ENCODE measurements at places on chromosomes 12 and 14.

- no peak for DNase-seq
Measured at GRCh38 chr14:34835312-34835711, 39.8 kb downstream of the BAZ1A start.

GRCh38 chr12:49707812-49708147 is 575 bp upstream of the FMNL3 start:
- no peak for DNase-seq

GRCh38 chr14:47585447-47585846 is 90.0 kb downstream of the MDGA2 start:
- DNase-seq = no peak

GRCh38 chr12:104453133-104453532 is 3.6 kb upstream of the CHST11 start:
- DNase-seq = no peak

- DNase-seq = no peak
Measured at GRCh38 chr14:68857516-68858070, 64.7 kb upstream of the ZFP36L1 start.

GRCh38 chr12:19431407-19432308 is 7.6 kb upstream of the AEBP2 start:
- DNase-seq = no peak

DNA sequence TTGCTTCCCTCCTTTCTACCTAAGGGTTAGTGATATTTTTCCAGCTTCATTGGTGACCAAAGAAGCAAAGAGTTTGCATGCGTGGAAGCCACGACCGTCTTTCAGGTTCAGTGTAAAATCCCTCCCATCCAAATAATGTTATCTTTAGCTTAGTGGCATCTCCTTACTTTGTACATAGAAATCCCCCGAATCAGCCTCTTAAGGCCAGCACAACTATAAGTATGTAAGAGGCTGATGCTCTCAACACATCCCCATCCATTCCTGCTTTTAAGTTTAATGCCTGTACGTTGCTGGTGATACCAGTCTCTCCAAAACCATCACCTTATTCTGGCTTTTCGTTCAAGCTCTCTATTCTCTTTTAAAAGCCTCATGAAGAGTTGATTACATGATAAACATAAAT is 14.6 kb downstream of the CDKN1B start:
- DNase-seq = no peak

DNA sequence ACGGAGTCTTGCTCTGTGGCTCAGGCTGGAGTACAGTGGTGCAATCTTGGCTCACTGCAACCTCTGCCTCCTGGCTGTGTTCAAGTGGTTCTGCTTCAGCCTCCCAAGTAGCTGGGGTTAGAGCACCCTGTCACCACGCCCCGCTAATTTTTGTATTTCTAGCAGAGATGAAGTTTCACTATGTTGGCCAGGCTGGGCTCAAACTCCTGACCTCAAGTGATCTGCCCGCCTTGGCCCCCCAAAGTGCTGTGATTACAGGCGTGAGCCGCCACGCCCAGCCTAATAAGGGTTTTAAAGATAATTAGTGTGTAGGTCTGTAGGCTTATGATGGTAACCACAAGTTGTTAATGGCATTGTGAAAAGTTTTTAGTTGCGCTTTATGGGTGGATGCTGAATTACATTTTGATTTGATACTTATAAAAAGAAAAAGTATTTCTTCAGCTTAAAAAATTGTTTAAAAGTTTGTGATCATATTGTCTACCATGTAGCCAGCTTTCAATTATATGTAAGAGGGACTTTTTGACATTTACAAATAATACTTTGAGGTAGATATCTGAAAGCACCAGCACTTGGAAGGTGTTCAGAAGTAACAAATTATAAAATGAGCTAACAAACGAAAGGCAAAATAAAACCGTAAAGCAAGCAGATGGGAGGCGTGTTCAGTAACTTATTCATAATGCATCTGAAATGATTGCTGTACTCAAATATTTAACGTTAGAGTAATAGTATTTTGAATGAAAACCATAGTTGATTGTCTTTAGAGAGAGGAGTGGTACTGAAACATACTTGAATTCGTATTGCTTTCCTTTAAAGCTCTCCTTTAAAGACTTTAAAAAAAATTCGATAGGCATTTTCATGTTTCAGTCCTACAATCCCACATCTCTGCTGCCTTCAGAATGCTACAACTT is 37.1 kb downstream of the MDM2 start:
- no peak for DNase-seq

DNA sequence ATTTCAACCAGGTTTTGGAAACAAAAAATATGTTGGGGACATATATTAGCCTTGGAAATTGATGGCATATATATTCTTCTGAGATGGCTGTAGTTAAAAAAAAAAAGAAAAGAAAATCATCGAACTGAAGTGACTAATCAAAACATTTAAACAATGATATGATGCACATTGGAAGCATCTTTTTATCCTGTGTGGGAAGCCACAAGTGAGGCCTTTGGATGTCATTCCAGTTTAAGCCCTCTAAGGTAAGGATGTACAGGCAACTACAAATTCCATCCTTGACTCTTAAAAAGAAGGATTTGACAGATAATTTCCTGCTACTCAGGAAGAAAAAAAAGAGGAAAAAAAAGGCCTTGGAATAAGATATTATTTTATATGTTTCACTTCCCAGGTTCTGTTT is 9.6 kb upstream of the PTPRB start:
- no peak for DNase-seq

GRCh38 chr12:55253281-55253680 is 8.9 kb downstream of the OR6C74 start:
- DNase-seq = no peak

GRCh38 chr12:93090731-93091172 is 161.7 kb upstream of the EEA1 start:
- no peak for DNase-seq

GRCh38 chr12:6057700-6058099 is 66.8 kb downstream of the VWF start:
- DNase-seq = no peak

DNA sequence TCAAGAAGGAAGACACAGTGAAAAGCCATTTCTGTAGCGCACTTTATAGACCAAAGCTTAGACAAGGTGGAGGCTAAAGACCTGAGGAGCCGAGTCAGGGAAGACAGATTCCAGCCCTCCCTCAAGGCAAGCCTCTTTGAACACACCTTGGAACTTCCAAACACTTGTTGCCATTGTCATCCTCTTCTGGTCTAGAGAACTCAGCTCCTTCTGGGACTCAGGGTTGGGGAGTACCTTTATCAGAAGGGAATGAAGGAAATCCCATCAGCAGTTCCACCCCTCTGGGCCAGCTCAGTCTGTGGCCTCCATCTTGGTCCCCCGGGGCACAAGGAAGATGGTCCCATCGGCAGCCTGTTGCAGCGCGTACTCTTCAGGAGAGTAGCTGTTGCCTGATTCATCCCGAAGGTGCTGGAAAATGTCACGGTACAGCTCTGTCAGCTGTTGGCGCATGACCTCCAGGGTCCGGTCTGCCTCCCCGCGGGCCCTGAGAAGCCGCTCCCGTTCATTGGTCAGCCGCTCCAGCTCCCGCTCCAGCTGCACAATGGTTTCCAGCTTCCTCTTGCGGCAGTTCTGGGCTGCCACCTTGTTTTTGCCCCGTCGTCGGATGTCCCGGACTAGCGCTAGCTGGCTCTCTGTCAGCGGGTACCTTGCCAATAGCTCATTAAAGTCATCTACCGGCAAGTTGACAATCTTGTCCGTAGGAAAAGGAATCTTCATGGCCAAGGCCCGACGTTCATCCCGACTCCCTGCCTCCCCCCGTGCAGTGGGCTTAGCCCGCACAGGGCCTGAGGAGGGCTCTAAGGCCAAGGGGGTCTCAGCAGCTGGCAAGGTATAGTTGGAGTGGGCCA is 8.5 kb downstream of the NFE2 start:
- no peak for DNase-seq

DNA sequence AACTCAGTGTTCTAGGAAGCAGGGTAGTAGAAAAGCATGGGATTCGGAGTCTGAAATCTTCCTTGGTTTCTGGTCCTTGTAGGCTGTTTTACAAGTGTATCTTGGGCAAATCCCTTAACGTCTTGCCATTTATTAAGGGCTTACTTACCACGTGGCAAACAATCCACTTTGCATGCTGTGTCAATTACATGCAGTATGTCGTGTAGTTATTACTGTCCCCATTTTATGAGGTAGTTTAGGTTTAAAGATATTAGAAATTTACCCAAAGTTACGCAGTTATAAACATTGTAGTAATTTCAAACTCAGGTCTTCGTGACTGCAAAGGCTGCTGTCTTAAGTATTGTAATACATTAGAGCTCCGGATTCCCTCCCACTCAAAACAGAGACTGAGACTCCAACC is 1.5 kb upstream of the NOVA1 start:
- no peak for DNase-seq

- no peak for DNase-seq
Measured at GRCh38 chr14:80567905-80568536, 356.7 kb upstream of the DIO2 start.

- DNase-seq = peak; percentile 12
Measured at GRCh38 chr14:89588016-89588415, 171.0 kb upstream of the FOXN3 start.

DNA sequence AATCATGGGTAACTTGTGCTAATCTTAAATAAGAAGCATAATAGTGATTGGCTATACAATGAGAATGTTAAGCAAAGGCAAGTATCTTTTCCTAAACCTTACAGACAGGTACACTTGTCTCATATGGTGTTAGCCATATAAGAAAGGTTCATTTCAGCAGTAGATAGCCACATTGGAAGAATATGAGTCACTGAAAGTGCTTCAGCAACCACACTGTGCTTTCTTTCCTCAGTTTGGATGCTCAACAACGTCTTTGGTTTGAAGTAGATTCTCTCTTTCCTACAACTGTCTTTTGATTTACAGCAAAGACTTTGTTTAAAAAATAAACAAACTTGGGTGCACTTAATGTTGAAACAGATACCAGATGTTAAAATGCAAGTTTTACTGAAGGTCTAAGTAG is 8.9 kb downstream of the DDHD1 start:
- no peak for DNase-seq

GRCh38 chr14:91875525-91876286 is 8.4 kb upstream of the TC2N start:
- no peak for DNase-seq

DNA sequence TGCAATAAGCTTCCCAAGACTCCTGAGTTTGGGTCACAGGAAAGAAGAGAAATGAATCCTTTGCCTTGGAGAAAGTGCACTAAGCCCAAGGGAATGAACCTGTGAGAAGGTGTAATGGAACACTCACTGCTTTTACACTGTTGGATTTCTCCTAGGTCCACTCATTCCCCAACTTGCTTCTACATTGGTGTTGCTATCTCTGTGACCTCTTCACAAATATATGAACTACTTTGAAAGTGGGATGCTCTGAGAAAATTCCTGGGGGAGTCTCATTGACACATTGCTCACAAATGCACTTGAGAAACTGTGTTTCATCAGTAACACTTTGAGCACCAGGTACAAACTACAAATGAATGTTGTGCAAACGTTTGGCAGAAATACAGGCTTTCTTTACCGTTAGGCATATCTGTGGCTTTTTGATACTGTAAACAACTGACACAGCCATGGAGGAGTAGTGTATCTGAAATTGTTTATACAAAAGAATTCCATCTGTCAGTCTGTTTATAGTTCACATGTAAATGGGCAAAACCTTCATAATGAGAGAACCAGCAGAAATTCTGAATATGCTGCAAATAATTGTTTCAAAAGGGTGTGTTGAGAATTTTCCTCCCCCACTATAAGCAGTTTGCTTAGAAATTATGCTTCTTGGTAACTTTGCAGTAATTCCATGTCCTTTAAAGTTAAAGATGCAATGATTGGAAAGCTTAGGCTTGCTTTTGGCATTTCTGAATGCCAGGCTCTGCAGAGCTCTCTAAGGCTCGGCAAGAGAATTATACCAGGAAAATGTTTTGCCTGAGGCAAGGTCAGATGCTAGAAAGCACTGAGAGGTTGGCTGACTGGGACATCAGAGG is 348.5 kb upstream of the DDHD1 start:
- DNase-seq = no peak

DNA sequence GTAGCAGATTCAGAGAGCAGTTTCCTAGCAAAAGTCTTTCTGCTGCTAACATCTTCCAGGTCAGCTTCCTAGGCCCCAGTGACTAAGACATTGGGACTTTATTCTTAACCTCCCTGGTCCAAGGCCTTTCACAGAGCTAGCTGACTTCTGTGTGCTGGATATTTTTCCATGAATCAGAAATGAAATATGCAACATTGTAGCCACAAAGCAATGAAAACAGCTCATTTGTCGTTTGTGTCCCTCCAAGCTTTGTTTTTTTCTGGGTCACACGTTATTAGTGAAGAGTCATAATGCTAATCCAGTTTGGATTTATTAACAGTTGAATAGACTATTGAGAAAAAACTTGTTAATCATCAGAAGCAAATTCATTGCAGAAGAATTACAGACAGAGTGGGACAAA is 82.4 kb downstream of the ARF6 start:
- DNase-seq = no peak

DNA sequence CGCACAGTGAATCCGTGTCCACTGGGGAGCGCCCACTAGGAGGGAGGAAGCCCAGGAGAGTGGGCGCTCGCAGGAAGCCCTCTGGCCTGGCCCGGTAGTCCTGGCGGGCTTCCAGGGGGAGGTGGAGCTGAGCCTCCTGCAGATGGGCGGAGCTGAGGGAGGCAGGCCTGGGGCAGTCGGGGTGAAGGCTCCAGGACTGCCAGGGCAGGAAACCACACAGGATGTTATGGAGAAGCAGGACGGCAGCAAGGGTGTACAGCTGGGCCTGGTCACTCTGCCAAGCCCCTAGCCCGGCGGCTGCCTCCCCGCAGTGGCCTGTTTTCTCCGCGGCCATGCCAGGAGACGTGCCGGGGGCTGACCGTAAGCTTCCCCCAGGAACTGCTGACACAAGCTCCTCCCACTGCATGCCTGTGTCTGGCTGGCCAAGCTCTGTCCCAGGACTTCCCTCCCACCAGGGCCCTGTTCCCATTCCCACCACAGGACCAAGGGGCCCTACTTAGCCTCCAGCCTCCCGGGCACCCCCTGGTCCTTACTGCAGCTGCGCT is 143.4 kb upstream of the C14orf180 start:
- DNase-seq = peak; percentile 71

- DNase-seq = no peak
Measured at GRCh38 chr12:11347810-11348209, 37.6 kb upstream of the PRB4 start.
